A172 (cell line): ENCODE measurements at places on chromosomes 4 and X. TPM values are rescaled to one million over a fixed set of nuclear protein-coding genes. Genes with fewer than 3 reads are reported as not detected.

CXCL11 gene
- not detected in 2 replicates for total RNA-seq

ZFP92 gene
- total RNA-seq: 1.9 and 2.0 TPM in 2 replicates

ZAR1 gene
- total RNA-seq: not detected in 2 replicates

WDFY3 gene
- 33.3 and 39.8 TPM in 2 replicates for total RNA-seq

DNA sequence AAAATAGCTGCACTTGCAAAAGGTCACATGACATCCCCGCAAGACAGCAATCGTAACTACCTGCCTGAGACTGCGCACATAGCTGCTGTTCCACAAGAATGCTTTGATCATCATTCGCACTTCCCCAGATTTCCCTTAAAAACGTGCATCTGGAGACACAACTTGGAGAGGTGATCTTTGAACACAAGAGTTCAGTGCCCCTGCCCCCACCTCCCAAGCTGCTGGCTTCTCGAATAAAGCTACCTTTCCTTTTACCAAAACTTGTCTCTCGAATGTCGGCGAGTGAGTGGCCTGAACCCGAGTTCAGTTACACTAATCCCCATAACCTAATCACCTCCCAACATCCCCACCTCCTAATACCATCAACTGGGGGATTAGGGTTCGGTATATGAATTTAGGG, 14.4 kb upstream of the MRFAP1 start:
- DNase-seq: no peak

DNA sequence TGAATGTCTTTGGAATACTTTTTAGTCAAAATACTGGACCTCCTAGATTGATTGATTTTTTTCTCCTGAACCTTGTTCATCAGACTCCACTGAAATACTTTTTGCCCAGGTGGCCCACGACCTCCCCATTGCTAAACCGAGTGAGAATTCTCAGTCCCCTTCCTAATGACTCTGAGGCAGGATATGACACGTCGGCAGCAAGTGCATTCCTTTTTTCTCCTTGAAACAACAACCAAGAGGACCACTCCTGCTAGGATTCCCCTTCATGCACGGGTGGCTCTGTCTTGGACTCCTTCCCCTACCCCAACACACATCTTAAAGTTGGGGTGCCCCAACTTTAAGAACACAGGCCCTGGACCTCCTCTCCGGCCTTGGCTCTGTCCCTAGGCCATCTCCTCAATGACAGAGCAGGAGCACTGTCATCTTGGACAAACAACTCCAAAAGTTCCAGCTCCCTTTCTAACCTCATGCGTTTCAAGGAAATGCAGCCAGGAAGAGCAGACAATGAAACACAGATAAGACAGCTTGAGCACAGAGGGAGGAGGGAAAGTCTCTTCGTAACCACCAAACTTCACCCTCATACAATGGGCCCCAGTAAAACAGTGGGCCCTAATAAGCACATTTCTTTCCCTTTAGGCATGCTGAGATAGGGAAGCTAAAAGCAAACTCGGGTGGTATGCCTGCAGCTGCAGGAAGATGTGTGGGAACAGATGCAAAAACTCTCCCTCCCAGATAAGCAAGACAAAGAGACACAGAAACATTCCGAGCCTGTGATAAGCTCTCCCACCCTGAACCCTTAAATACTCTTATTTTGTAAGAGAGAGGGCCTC, 33.9 kb downstream of the ZBTB49 start:
- DNase-seq: no peak

- DNase-seq: no peak
These were observed 305.4 kb upstream of the NDST4 start for GRCh38 chr4:115418635-115419396.

DNA sequence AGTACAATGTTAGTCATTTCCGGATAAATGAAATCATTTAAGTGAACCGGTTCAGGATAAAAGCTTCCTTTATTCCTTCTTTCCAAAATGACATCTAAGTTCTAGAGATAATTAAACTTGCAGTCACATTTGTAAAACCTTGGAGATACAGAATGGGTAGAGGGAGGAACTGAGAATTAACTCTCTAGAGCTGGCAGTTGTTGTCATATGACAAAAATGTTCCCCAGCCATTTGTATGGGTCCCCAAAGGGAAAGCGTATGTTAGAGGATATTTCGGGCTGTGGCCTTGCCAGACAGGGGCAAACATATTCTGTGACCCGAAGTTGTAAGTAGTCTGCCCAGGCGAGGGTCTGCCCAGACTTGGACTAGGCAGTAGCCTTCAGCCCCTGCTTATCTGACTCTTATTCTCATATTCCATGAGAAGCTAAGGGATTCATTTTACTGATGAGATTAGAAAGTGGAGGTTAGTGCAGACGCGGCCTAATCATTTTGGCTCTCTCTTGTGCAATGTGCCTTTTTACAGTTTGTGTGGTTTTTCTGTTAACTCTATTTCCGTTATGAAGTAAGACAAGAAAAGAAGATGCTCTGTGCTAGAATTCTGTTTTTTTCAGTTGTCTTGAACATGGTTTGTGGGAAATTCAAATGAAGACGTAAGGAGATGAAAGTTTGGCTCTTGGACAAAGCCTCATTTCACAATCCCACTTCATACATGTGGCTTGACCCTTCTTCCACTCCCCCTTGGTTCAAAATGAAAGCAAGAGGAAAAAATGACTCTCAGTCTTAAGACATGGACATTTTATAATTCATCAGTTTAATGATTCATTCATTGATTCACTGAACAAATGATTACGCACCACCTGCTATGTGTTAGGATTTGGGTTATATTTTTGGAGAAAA, 2394.2 kb upstream of the AGA start:
- no peak for DNase-seq

- no peak for DNase-seq
These were observed 98.0 kb downstream of the NAA11 start for GRCh38 chr4:79227860-79228259.
